Activated T-cell treated with anti-CD3 and anti-CD28 coated beads, Interleukin-2, amount 50 U/mL, for 1 hour (primary cell): ENCODE measurements at places on chromosomes 2 and 18.

- DNase-seq, result no peak
These were observed 211.2 kb downstream of the AGPS start for GRCh38 chr2:177603768-177604167.

GRCh38 chr18:71252351-71252865, 963.6 kb downstream of the SOCS6 start:
- DNase-seq, result no peak

DNA sequence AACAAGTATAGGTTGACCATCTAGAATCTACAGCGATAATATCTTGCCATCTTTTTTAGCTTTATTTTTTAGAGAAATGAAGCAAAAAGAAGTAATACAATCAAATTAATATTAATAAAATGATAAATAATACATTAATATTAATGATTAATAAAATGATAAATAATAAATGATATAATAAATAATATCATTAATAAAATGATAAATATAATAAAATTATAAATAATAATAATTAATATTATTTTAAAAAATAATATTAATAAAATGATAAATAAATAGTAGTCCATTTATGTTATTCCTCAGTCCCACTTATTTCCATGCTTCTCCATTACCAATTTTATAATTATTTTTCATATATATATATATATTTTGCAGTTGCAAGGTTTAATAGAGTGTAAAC, 3.2 kb upstream of the REG3A start:
- DNase-seq, result no peak

- DNase-seq, result no peak
These were observed 34.0 kb upstream of the ITPRID2 start for GRCh38 chr2:181857483-181857882.

- DNase-seq, result no peak
These were observed 258.2 kb downstream of the LTBP1 start for GRCh38 chr2:33204945-33205344.
